CD14-positive monocyte (primary cell): ENCODE measurements at places on chromosomes 11 and 22. TPM values are rescaled to one million over a fixed set of nuclear protein-coding genes. Genes with fewer than 3 reads are reported as not detected.

P2RY2 gene
- 24.1 and 30.9 TPM in 2 replicates for polyA plus RNA-seq

DNA sequence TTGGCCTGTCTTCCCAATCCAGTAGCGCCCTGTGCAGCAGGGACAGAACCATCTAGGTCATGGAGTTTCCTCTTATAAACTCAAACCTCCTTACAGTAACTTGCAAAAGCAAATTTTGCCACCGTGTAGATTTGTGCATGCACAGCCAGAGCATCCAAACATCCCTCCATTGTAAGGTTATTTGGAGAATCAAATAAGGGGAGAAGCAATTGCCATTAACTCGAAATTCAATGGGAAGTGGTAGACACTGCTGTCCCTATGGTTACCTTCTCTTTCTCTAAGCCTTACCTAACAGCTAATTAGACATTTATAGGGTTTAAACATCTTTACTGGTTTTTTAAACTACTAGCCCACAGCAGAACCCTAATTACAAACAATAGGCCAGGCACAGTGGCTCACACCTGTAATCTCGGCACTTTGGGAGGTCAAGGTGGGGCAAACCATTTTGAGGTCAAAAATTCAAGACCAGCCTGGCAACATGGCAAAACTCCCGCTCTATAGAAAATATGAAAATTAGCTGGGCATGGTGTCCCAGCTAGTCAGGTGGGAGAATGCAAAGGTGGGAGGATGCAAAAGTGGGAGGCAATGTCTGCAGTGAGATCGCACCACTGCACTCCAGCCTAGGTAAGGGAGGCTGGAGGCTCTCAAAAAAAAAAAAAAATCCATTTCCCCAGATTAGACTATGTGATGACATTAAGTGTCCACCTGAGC lies 6.6 kb downstream of the HSPA8 start:
- H3K4me3 ChIP-seq: no peak overlapping the region
- H3K27ac ChIP-seq: no peak overlapping the region
- H3K36me3 ChIP-seq: peaks cover 77% of the 10 kb centered on the region
- H3K27me3 ChIP-seq: no peaks in the 10 kb centered on the region
- DNase-seq: no peak
- H3K4me1 ChIP-seq: peaks cover 28% of the 10 kb centered on the region

DNA sequence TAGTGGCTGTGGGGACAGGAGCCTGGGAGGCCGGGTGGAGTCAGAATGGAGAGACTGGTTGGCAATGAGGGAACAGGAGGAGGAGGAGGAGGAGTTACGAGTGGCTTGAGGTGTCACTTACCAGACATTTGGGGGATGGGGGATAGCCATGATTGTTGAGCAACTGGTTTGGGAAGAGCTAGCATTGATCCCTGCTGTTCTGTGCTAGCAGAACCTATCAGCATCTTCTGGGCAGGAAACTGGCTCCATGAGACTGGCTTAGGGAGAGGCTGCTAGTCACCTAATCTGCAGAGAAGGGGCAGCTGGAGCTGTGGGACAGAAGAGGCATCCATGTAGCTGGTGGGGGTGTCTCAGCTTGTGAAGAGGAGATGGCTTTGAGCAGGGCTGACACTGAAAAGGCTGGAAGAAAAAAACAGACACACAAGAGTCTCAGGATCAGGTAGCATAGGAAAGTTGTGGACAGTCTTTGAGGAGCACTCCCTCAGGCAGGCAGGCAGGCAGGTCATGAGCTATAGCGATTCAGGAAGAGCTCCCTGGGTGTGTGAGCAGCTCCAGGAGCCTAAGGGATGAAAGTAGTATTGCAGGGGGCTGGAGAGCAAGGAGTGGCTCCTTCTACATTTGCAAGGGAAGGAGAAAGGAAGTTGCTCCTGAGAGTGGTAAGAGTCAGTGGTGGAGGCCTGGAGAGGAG lies 22.3 kb downstream of the PIK3IP1 start:
- peaks cover 6% of the 10 kb centered on the region for H3K4me1 ChIP-seq
- no peak overlapping the region for H3K27ac ChIP-seq
- H3K36me3 ChIP-seq: peaks cover 95% of the 10 kb centered on the region
- H3K4me3 ChIP-seq: no peak overlapping the region
- no peak for DNase-seq

GRCh38 chr11:112588252-112588694 lies 327.6 kb upstream of the PLET1 start:
- H3K4me1 ChIP-seq: peaks cover 5% of the 10 kb centered on the region
- DNase-seq: peak; percentile 79
- no peaks in the 10 kb centered on the region for H3K36me3 ChIP-seq
- H3K27me3 ChIP-seq: no peaks in the 10 kb centered on the region
- H3K27ac ChIP-seq: no peak overlapping the region

TRIM6 gene
- polyA plus RNA-seq: 0.15 TPM

GRCh38 chr11:26820739-26821138 lies 98.9 kb upstream of the SLC5A12 start:
- H3K36me3 ChIP-seq: no peaks in the 10 kb centered on the region
- no peak overlapping the region for H3K27ac ChIP-seq
- DNase-seq: no peak
- H3K4me3 ChIP-seq: no peak overlapping the region

GRCh38 chr11:22792497-22792896 lies 37.1 kb downstream of the SVIP start:
- no peak overlapping the region for H3K4me3 ChIP-seq
- no peak for DNase-seq
- H3K4me1 ChIP-seq: no peaks in the 10 kb centered on the region
- H3K36me3 ChIP-seq: no peaks in the 10 kb centered on the region
- no peaks in the 10 kb centered on the region for H3K27me3 ChIP-seq
- H3K27ac ChIP-seq: no peak overlapping the region

- no peak for DNase-seq
- no peaks in the 10 kb centered on the region for H3K27me3 ChIP-seq
- no peaks in the 10 kb centered on the region for H3K36me3 ChIP-seq
- no peak overlapping the region for H3K4me3 ChIP-seq
- no peaks in the 10 kb centered on the region for H3K4me1 ChIP-seq
Observed at GRCh38 chr11:108398439-108398838, 68.9 kb downstream of the C11orf65 start.

- H3K4me3 ChIP-seq: no peak overlapping the region
- no peaks in the 10 kb centered on the region for H3K36me3 ChIP-seq
- H3K4me1 ChIP-seq: no peaks in the 10 kb centered on the region
- H3K27me3 ChIP-seq: no peaks in the 10 kb centered on the region
- DNase-seq: no peak
Observed at GRCh38 chr22:47203554-47203991, 441.1 kb downstream of the TBC1D22A start.

XKR3 gene
- polyA plus RNA-seq: not detected

MYBPC3 gene
- polyA plus RNA-seq: 0.03 TPM

GRCh38 chr11:68841718-68842426 lies at the start of gene CPT1A:
CPT1A (minus strand) TSS chr11:68841916; CDS start chr11:68815474, 26,442 bp downstream.
- no peaks in the 10 kb centered on the region for H3K27me3 ChIP-seq
- H3K4me1 ChIP-seq: peaks cover 54% of the 10 kb centered on the region
- no peaks in the 10 kb centered on the region for H3K36me3 ChIP-seq
- DNase-seq: peak; percentile 38

GRCh38 chr11:8597182-8597581 lies 3.2 kb upstream of the STK33 start:
- peaks cover 5% of the 10 kb centered on the region for H3K4me1 ChIP-seq
- H3K4me3 ChIP-seq: no peak overlapping the region
- H3K27ac ChIP-seq: no peak overlapping the region
- H3K36me3 ChIP-seq: no peaks in the 10 kb centered on the region
- no peak for DNase-seq

ACR gene
- polyA plus RNA-seq: not detected

OR51A2 gene
- not detected for polyA plus RNA-seq

- DNase-seq: peak; percentile 37
- peaks cover 56% of the 10 kb centered on the region for H3K27me3 ChIP-seq
- H3K27ac ChIP-seq: no peak overlapping the region
- peak overlapping the region; percentile 70 for H3K4me3 ChIP-seq
- no peaks in the 10 kb centered on the region for H3K36me3 ChIP-seq
Observed at GRCh38 chr22:35539910-35540594, 579 bp upstream of the RASD2 start.
